ENCODE measurements at places on chromosomes 11 and 22.

DNA sequence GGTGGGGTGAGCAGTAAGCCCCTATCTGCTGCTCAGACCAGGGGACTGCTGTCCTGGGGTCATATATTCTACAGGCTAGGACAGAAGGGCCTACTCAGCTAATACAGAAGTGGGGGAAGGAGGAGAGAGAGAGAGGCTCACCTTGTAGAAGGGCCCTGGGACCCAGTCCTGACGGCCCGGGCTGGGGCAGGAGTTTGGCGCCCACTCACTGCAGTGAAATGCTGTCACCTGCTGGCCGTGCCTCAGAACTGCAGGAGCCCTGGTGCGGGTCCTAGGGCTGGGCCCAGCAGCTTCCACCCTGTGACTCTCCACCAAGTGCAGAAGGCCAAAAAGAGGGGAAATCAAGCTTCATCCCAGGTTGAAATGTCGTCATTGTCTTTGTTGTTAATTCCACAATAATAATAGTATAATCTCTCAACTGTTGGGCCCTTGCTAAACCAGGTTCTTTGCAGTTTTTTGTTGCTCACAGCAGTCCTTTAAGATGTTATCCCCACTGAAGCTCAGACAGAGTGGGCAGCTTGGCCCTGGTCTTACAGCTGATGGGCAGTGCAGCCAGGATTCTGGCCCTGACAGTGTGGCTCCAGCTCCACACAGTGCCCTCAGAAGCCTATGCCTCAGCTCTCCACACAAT, 29.6 kb downstream of the TRIM29 start:
- no peak for DNase-seq

GRCh38 chr11:10026514-10026913, 267.5 kb downstream of the SBF2 start:
- no peak for DNase-seq

DNA sequence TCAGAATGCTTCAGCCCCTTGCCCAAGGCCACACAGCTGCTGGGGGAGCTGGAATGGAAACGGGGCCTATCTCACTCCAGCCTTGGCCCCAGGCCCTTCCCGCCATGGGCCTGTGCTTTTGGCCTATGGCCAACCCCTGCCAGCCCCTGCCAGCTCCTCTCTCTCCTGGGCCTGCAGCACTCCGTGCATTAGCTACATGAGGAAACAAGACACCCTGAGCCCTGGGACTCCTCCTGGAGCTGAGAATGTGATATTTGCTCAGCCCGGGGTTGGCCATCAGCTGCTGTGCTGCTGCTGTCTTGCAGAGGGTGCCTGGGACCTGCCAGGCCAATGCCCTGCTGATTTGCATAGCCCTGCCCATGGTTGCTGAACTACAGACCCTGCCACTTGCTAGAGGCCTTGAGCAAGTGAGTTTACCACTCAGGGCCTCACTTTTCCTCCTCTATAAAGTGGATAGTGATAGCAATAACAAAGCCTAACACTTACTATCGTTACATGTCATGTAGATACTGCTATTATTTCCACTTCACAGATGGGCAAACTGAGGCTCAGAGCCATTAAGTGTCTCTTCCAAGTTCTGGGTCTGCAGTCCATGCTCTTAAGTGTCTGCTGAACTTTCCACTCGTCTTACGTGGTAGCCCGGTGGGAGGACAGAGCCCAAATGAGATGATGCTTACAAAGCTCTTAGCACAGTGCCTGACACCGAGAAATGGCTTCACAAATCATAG, 99.6 kb downstream of the KIAA1671 start:
- DNase-seq = no peak

- DNase-seq = no peak
Observed at GRCh38 chr11:61899146-61899841, 7.9 kb upstream of the FADS3 start.

- no peak for DNase-seq
Observed at GRCh38 chr11:132101881-132102280, 731.5 kb downstream of the NTM start.

GRCh38 chr22:42309865-42310264, 39.4 kb upstream of the TCF20 start:
- no peak for DNase-seq

GRCh38 chr22:23058481-23059283, 11.6 kb upstream of the GNAZ start:
- no peak for DNase-seq

DNA sequence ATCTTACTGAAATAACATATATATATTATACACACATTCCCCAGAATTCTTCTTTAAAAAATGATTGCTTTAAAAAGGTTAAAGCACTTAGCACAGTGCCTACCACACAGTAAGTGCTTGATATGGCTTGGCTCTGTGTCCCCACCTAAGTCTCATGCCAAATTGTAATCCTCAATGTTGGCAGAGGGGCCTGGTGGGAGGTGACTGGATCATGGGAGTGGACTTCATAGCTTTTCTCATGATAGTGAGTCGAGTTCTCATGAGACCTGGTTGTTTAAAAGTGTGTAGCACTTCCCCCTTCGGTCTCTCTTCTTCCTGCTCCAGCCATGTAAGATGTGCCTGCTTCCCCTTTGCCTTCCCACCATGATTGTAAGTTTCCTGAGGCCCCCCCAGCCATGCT, 6.2 kb downstream of the CRYAB start:
- peak; percentile 51 for DNase-seq

- peak; percentile 88 for DNase-seq
Observed at GRCh38 chr22:18075720-18076497, 1.9 kb upstream of the PEX26 start.

DNA sequence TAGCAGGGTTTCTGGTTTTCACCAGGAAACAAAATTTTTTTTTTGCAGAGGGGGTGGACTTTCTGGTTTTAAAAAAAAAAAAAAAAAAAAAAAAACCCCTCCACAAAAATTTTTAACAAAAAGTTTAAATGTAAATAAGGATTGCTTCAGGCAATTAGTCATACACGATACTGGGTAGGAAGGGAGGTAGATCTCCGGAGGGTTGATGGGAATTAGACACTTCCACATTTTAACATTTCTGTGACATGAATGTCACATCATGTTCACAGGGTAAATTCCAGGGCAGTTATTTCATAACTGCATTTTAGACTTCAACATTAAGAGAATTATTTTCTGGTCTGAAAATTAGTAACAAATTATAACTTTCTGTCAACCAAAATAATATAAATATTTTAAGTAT, 15.9 kb downstream of the NUP98 start:
- DNase-seq = no peak

DNA sequence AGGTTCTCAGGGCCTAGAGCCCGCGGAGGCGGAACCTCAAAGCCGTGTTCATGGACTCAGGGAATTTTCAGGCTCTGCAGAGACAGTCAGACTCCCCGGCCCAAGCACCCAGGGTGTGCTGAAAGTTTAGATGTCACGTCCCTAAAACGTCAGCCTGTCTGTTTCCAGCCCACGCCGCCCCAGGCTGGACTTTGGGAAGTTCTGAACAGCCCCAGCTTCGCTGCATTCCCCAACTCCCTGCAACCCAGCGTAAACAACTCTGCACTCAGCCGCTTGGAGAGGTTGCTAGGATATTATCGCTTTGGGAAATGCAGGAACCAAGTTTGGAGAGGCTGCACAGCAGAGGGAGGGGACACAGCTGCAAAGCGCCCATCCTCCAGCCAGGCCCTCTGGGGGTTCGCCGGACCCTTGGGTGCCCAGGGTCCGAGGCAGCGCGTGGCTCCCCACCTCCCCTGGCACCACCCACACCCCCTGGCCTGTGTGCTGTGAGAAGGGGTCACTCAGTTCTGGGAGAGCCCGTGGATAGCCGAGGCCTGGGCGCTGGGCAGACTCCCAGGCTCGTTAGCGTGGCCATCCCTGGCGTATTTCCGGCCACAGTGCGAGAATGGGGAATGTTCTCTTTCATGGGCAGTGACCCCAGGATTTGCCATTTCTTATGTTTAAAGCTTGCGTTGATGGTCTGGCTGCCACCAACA, 120.5 kb upstream of the FGF3 start:
- peak; percentile 19 for DNase-seq

Measured in stromal cell of bone marrow (primary cell).